ENCODE measurements at places on chromosomes 11 and 22.

- peak; percentile 71 for DNase-seq
Observed at GRCh38 chr22:44659140-44659539, 42.9 kb upstream of the PRR5 start.

DNA sequence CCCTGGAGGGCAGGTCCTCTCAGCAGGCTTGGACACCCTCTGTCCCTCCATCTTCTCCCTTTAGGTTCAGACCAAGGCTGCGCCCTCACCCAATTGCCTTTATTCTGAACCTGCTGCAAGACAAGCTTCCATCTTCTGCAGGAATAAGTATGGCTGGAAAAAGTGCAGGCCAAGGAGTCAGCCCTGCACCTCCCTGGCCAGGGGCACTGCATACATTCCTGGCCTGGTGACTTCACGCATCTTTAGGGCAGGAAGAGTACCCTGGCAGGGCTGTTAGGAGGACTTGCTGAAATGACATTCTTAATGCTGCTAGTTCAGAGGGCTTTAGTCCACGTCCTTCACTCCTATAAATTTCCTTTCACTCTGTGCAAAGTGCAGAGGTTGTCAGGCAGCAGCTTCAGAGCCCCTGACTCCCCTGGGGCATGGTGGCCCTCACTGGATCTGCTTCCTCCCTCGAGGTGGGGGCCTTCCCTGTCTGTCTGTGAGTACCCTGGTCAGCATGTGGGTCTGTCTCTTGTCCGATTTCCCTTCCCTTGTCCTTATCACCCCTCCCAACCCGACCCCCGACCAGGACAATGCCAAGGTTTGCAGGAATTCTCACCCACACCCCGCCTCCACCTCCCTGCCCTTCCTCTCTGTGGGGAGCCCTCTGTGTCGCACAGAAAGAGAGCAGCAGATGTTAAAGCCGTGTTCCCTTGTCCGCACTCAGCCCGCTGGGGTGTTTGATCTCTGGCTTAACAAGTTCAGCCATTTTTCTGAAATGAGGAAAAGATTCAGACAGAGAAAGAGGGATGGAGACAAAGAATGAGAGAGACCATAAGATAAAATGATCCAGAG is 124.5 kb upstream of the SYT13 start:
- DNase-seq, result no peak

- no peak for DNase-seq
Observed at GRCh38 chr11:113385749-113386148, 1.8 kb upstream of the ANKK1 start.

DNA sequence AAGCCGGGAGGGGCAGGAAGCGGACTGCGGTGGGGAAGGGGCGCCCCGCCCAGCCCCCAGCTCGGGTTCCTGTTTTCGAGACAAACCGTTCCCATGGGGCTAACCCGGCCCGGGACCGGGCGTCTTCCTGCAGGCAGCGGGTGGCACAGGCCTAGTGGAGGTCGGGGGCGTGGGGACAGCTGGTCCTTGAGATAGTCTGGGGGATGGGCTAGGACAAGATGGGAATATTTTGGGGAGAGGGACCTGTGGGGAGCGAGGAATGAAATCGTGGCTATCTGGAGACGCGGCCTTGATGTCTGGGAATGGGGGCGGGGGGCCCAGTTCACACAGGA is 1.2 kb upstream of the RASGRP2 start:
- peak; percentile 93 for DNase-seq

DNA sequence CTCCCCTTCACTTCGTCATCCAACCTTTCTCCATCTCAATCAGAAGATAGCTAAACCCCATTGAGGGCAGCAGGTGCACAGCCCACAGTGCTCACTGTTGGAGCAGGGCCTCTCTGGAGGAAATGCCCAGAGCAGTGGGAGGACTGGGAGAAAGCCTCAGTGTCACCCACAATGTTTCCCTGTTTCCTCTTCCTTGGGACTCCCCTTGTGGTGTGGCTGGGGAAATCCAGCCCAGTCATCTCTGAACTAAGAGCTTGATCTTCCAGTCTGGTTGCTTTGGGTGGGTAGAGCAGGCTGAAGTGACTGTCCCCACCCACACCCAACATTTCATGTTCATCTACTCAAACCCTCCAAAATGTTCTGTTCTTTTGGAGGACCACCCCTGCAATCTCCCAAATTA is 29.8 kb upstream of the EED start:
- DNase-seq, result no peak

DNA sequence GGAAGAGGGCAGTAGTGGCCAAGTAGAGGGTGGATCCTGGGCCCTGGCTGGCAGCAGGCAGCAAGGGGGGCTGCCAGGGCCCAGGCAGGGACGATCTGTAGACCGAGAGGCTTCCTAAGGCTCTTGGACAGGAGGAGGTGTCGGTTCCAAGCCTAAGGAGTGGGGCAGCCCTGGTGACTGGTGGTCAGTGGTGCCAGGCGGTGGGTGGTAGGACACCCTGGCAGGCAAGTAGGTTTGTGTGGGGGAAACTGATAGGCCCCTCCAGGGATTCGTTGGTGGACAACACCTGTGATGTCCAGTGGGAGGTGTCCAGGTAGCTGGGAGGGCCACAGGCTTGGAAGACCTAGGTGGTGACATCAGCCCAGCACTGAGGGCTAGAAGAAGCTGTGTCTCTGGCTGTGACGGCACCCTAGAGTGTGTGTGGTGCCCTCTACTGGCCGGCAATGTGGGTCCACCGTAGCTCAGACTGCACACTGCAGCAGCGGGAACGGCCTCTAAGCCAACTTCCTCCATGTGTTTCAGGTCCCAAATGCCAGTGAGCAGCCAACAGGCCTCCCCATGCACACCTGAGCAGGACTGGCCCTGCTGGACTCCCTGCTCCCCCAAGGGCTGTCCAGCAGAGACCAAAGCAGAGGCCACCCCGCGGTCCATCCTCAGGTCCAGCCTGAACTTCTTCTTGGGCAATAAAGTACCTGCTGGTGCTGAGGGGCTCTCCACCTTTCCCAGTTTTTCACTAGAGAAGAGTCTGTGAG is 9.4 kb upstream of the SAMM50 start:
- DNase-seq, result peak; percentile 53

DNA sequence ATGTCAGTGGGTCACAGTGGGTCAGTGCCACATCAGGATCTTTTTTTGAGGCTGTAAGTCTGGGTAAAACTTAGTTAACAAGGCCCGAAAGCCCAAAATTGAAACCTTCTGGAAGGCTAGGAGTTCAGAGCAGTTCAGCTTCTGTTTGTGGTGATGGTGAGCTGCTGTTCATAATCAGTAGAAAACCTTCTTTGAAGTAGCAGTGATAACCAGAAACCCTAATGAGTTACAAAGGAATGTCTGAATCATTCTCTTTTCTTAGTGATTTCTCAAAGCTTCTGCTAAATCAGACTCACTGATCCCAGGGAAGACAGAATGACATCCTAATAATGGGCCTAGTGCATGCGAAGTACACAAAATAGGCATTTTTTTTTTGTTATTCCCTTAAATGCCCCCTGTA is 124.7 kb downstream of the PARVA start:
- no peak for DNase-seq

DNA sequence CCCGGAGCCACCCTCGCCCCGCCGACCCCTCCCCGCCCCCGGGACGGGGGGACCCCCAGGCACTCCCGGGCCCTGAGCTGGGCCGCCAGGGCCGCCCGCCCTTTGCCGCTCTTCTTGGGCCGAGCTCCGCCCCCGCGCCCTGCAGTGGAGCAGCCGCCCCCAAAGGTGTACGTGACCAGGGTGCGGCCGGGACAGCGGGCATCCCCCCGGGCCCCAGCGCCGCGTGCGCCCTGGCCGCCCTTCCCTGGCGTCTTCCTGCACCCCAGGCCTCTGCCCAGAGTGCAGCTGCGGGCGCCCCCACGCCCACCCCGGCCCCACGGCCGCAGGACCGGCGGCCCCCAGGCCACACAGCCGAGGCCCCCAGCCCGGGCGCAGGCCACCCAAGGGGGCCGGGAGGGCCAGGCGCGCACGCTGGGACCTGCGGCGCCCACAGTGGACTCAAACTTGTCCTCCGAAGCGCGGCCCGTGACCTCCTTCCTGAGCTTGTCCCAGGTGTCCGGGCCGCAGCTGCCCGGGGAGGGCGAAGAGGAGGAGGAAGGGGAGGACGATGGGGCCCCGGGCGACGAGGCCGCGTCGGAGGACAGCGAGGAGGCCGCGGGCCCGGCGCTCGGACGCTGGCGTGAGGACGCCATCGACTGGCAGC is 7.4 kb downstream of the B4GALNT4 start:
- peak; percentile 31 for DNase-seq

- no peak for DNase-seq
Observed at GRCh38 chr11:74755395-74755995, 6.8 kb downstream of the RNF169 start.

DNA sequence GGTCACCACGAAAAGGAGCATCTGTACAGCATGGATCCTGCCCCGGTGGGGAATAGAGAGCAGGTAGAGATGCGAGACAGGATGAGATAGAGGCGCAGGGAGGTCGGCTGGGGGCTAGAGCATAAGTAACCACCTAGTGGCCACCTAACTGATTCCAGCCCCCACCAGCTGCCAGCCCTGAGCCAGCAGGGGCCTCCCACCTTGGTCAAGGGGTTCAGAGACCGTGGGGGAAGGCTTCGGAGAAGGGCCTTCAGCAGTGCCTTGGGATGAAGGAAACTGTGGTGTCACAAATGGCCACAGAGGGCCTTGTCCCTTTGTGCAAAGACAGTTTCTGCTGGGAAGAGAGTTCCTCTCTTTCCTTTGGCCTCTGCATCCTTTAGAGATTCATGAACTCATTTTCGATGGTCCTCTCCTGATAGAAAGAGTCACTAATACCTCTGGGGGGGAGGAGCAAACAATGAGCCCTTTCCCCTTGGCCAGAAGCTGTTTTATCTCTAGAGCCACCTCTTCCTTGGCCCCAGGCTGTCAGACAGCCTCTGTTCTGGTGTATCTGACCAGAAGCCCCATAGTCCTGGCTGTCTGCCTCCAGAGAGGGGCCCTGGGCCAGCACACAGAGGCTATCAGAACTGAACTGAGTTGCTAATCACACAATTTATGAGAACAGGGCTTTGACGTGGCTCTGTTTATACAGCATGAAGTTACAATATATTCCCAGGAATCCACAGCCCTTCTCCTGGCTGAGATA is 146.0 kb downstream of the PARVA start:
- DNase-seq, result peak; percentile 79
